ENCODE measurements at places on chromosomes 16 and 17. TPM values are rescaled to one million over a fixed set of nuclear protein-coding genes. Genes with fewer than 3 reads are reported as not detected.

SDR42E1 gene
- not detected for total RNA-seq

- DNase-seq, result peak; percentile 58
Measured at GRCh38 chr17:40064971-40065768, 2.4 kb downstream of the THRA start.

GLOD4 gene
- total RNA-seq, result 61.8 TPM

DNA sequence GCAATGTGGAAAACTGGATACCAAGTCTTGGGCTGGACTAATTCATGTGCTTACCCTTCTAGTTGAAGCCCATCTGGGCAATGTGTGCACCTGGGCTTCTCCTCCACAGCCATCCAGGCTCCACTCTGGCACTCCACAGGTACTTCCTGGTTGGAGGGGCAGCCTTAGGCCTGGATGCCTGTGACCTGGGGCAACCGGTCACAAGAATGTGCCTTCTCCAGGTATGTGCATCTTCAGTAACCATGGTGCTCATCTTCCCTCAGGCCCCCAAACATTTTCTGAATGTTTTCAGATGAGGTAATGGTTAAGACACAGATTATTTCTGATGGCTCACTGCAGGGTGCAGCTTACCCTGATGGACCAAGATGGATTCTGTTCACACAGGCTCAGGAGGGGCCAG is 11.1 kb downstream of the C16orf86 start:
- DNase-seq, result no peak

DNA sequence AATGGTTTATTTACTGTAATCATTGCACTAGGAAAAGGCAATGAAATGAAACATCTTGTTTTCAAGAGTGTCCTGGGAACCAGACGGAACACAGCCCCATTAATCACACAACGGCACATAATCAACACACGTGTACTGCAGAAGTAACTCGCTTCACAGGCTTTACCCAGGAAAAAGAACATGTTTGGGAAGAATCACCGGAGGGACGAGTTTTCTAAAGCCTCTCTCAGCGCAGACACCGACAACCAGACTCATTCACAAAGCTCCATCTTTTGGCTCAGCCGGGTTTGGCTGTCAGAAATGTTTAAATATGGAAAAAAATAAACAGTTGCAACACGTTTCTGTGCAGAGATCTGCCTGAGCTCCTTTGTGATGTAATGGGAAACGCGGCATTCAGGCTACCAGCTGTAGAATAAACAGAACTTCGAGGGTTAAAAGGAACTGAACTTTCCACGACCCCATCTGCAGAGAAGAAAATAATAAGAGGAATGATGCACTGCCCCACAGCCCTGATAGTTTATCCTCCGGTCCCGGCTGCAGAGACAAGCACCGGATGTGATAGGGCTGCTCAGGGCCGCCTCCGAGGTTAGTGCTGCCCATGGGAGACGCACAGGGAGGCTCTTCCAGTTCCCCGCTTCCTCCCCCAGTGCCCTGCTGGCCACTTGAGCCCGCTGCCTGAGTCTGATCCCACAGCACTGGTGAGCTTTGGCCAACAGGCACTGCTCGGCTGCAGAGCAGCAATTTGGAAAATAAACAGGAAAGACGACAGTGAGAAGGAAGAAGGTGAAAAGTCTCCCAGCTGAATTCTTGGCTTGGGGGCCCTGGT is 119.8 kb downstream of the HIC1 start:
- DNase-seq, result peak; percentile 97

GRCh38 chr16:59148056-59148768 is 414.1 kb upstream of the GOT2 start:
- DNase-seq, result no peak

Measured in astrocyte (in vitro differentiated cells and primary cell).